Activated CD8-positive, alpha-beta memory T cell treated with anti-CD3 and anti-CD28 coated beads for 4 hours (primary cell): ENCODE measurements at places on chromosomes 4 and X.

- no peak for DNase-seq
Measured at GRCh38 chr4:56348576-56348975, 38.7 kb downstream of the AASDH start.

DNA sequence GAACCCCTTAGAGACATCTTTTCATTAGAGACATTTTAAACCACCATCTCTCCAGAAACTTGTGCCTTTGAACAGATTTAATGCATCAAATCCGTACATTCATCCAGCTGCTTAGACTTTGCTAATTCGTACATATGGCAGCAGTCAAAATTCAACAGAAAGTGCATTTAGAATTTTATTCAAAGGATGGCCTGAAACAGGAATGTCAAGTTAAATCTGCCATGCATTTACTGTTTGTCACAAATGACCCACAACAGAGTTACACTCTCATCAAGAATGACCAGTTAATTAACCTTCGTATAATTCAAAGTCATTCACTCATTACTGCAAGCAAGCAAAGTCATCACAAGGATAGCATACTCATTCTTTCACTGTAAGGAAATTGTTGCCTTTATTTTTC lies 284.3 kb downstream of the SLC7A11 start:
- no peak for DNase-seq

DNA sequence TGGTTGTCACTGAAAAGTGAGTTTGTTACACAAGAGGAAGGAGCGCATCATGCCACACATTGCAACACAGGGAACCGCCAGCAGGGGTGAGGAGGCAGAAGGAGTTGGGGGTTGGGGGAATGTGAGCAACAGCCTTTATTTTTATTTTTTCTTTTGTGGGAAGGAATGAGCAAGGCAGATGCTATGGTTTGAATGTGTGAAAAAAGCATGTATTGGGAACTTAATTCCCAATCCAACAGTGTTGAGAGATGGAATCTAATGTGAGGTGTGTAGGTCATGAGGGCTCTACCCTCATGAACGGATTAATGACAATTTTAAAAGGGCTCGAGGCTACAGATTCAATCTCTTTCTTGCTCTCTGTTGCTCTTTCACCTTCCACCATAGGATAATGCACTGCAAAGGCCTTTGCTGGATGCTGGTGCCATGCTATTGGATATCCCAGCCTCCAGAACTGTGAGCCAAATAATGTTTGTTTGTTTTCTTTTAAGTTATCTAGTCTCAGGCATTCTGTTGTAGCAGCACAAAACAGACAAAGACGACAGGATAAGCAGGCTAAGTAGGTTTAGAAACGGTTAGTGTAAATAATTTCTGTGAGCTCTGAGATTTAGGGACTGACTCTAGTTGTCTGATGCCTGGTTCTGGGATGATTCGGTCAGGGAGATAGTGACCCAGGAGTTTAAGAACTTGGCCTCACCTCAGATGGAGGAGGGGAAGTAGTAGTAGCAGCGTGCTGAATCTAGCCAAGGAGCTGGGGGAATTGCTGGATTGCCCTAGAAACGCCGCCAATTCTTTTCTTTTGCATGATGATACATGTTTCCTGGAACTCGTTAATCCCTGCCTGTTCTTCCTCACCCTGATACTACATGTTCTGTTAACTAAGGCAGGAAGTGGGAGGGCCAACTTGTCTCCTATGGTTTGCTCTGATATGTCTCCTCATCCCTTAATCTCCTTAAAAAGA lies 156.6 kb upstream of the CTSO start:
- no peak for DNase-seq

DNA sequence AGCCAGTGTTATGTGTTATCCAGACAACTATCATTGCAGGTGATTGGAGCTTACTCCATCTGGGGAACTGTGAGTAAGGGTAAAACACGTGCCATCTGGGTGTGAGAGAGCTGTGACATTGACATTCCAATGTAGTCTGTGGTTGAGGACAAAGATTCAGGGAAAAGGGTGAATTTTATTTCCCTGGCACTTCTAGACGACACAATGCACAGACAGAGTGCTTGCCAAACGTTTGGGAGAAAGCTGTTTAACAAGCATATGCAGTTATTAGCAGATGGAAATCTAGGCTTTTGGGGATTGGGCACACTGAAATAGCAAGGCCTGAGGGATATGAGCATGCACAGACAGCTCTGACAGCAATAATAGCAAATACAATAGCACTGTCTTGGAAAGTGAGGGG lies 21.3 kb upstream of the CTSO start:
- no peak for DNase-seq

DNA sequence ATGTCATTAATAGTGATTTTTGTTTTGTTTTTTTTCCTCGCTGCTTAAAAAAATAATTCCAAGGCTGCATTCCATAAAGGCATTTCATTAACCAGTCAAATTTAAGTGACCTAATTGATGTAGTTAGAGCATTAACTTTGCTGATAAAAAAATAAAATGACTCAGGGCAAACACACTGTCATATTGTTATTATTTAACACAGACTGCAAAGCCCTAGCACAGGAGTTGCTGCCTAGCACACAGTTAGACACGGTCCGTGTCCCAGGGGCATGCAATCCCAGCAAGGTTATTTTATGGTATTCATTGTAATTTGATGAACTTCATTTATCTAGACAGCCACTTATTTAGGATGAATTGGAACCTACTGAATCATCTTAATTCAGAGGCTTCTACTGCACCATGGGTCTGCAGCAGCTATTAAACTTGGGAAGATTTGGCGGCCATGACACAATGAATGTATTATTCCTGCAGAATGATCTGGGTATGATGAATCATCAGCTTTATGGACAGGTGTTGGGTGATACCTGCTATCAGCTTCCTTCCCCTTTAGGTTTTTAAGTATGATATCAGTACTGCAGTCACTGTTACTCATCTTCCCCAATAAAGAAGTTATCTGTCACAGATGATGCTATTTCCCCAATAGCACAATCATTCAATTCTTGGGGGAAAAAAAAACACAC lies 182.7 kb downstream of the PPARGC1A start:
- DNase-seq: no peak

GRCh38 chr4:81602854-81603253 lies 131.1 kb upstream of the RASGEF1B start:
- DNase-seq: no peak

- no peak for DNase-seq
Measured at GRCh38 chr4:24131954-24132673, 242.3 kb upstream of the PPARGC1A start.

GRCh38 chrX:118974088-118974907 lies at the start of gene LONRF3:
TSS of gene LONRF3 (plus strand) at chrX:118974618. CDS start at chrX:118974781, 163 bp downstream.
- peak; percentile 24 for DNase-seq

GRCh38 chr4:147596981-147597380 lies 20.2 kb upstream of the TMEM184C start:
- no peak for DNase-seq

DNA sequence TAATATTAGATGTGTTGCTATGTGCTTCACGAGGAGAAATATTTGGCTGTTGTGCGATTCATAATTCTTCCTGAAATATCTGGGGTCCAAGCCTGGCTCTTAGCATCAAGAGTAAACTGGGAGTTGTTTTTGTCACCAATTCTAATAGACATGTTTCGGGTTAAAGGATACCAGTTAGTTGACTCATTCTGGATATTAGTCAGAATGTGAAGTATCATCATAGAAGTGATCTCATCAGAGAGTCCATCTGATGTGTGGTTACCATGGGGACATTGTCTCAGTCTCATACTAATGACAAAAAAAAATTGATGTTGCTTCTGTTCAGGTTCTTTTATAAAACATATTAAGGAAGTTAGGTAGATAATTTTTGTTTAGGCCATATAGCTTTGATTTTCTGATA lies 57.2 kb upstream of the MTMR1 start:
- no peak for DNase-seq

DNA sequence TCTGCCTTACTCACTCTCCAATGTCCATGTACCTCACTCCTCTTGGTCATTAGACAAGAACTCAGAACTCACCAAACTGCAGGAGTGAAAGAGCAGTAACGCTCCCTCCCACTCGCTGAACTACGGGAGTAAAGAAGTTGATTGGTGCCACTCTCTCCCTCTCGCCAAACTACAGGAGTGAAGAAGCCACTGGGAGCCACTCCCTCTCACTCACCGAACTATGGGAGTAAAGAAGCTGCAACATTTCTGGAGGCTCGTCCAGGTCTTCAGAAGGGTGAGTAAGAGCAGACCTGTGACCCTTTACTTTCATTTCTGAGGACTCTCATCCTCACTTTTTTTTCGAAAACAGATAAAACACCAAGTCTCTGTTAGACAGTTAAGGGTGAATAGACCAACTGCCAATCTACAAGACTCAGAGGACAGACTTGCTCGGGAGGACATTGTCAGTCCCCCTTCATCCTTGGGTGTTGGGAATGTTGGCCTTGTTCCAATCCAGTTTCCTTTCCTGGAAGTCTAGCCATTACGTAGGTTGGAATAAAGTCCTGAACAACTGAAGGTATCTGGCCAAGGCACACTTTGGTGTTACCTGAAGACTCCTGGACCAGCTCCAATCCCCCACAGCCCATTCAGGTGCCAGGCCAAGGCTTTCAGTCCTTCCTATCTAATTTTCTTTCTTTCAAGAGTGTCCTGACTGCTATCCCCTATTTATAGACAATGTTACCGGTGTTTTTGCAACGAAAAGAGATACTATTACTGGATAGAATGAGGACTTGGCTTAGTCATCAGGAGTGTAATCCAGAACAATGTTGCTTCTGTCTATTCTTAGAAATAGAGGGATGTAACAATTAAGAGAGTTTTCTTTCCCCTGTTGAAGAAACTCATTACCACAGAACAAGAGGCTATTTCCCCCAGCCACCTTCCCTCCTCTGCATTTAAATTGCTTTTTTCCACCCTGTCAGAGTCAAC lies 11.0 kb upstream of the COL25A1 start:
- DNase-seq: no peak

GRCh38 chr4:165970703-165971420 lies 97.8 kb downstream of the TLL1 start:
- DNase-seq: no peak
